ENCODE measurements at places on chromosomes 1 and 21. TPM values are rescaled to one million over a fixed set of nuclear protein-coding genes. Genes with fewer than 3 reads are reported as not detected.
A peak's percentile ranks its signal among the peaks of the same experiment; 100 is the strongest.

- ATAC-seq, result no peak
Measured at GRCh38 chr1:109543988-109544735, 4.3 kb upstream of the GNAI3 start.

GRCh38 chr1:66511118-66511517 lies 22.8 kb upstream of the SGIP1 start:
- ATAC-seq, result no peak

DNA sequence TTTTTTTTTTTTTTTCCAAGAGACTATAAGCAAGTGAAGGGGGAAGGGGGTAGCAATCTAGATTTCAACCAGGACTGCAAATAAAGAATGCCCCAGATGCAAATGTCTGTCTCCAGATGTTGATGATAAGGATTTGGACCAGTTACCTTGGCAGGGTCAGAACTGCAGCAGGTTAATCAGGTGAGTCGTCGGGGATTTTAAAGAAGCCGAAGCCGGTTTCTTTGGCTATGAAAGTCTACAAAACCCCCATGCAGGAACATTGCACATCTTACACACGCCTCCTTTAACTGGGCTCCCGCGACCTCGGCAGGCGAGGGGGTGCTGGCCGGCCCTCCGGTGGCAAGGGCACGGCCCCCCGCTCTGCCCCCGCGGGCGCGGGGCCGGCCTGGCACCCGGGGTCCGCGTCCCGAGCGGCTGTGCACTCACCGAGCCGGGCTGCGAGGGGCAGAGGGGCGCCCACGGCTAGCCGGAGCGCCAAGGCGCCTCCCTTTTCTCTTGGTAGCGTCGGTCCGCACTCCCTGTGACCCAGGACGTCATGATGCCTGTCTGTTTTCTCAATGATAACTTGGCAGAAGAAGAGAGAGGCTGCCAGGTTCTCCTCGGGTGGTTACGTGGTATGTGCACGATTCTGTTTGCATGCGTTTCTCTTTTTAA lies 366.3 kb upstream of the ESRRG start:
- ATAC-seq, result peak; percentile 62

DNA sequence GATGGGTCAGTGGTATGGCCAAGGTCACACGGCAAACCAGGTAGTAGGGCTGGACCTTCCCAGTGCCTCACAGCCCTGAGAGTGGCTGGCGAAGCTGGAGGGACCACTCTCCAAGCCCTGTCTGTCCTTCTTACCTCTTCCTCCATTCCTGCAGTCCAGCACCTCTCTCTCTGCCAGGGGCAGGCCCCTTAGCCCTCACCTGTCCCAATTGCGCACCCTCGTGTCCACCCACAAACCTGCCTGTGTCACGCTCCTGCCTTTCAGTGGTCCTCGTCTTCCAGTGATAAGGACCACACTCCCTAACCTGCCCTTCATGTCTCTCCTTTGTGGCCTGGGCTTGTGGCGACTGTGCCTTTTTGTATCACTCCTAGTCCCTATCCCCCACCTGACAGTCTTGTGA lies 3.4 kb downstream of the PODN start:
- ATAC-seq, result no peak

DNA sequence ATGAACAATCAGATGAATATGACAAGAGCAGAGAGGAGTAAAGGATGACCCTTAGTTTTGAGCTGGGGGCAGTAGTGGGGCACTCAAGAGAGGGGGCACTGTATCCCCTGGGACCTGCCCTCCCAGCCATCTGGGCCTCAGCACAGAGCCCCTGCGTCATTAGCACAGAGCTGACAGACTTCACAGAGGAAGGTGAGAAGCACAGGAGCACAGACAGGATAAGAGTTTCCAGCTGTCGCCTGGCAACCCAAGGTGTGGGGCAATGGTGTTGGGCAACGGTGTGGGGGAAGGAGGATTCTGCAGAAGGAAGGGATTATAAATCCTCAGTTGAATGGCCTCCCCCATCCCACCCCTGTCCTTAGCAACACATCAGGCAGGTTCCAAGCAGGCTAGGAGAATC lies 30.2 kb downstream of the RAB3B start:
- ATAC-seq, result no peak

The CD1E gene
- total RNA-seq, result not detected

The GBP6 gene
- total RNA-seq, result 430 TPM

The TAS1R1 gene
- not detected for total RNA-seq

The FCRL3 gene
- 0.20 TPM for total RNA-seq
